ENCODE measurements at places on chromosomes 1 and 21.
A peak's percentile ranks its signal among the peaks of the same experiment; 100 is the strongest.

DNA sequence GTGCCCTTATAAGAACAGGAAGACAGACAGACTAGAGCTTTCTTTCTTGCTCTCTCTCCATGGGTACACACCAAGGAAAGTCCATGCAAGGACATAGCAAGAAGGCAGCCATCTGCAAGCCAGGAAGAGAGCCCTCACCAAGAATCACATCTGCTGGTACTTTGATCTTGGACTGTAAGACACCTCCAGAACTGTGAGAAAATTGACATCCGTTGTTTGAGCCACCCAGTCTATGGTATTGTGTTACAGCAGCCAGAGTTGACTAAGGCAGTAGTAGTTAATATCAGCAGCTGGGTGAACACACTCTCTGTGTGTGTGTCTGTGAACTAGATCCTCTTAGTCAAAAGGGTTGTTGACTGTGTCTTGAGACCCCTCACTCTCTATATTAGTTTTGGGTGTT lies 53.8 kb upstream of the PPP2R5A start:
- DNase-seq: no peak

- DNase-seq: peak; percentile 71
Observed at GRCh38 chr1:15168479-15168878, 14.9 kb downstream of the TMEM51 start.

DNA sequence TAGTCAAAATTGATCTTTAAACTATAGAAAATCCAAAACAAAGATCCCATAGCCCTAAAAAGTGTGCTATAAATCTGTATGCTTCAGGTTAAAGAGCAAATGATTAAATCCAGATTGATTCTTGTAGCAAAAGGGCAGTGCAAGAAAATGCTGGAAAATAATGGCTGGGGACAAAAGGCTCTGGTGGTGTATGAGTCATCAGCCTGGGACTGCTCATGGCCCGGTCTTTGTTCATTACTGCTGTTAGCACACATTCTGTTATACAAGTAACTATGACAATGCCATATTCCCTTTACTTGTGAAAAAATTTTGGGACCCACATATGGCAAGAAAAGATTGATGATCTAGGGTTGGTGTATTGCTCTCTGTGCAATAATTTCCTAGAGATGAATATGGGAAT lies 89.1 kb downstream of the RWDD3 start:
- DNase-seq: peak; percentile 31

DNA sequence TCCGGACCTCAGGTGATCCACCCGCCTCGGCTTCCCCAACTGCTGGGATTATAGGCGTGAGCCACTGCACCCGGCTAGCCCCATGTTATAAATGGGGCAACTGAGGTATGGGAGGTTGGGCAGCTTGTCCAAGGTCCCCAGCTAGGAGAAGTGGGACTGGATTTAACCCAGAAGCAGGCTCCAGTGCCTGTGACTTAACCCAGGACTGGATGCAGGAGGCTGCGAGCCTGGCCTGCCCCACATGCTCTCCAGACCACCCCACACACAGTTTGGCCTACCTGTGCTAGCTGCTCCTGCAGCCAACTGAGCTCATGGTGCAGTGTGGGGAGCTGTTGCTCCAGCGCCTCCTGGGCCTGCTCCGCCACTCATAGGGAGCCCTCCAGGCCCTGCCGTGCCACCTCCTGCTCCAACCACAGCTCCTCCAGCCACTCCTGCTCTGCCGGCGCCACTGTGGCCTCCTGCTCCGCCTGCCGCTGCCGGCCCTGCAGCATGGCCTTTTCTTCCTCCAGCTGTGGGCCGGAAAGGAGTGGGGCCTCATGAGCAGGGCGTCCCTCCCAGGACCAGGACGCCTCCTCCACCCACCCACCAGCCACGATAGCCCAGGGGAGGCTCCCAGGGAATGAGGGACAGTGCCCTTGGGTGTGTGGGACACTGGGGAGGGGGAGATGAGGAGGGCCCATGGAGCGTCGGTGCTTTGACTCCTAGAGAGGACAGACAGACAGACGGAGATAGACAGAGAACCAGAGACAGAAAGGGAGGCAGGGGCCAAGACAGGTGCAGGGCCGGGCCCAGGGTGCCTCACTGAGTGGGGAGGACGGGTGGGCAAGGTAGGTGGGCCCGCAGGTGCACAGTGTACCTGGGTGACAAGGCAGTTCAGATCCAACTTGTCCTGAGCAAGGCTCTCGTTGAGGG lies 12.4 kb upstream of the NBPF1 start:
- no peak for DNase-seq

GRCh38 chr21:41920476-41920875 lies 33.3 kb downstream of the C2CD2 start:
- DNase-seq: no peak

GRCh38 chr1:50156241-50157010 lies 47.7 kb downstream of the ELAVL4 start:
- no peak for DNase-seq

GRCh38 chr1:228097333-228098081 lies 5.6 kb downstream of the C1orf35 start:
- no peak for DNase-seq

GRCh38 chr21:43669828-43670605 lies 10.7 kb downstream of the RRP1B start:
- no peak for DNase-seq

- DNase-seq: no peak
Observed at GRCh38 chr1:87165177-87165576, 163.5 kb upstream of the LMO4 start.

- DNase-seq: no peak
Observed at GRCh38 chr1:2287649-2288048, 59.5 kb downstream of the SKI start.

DNA sequence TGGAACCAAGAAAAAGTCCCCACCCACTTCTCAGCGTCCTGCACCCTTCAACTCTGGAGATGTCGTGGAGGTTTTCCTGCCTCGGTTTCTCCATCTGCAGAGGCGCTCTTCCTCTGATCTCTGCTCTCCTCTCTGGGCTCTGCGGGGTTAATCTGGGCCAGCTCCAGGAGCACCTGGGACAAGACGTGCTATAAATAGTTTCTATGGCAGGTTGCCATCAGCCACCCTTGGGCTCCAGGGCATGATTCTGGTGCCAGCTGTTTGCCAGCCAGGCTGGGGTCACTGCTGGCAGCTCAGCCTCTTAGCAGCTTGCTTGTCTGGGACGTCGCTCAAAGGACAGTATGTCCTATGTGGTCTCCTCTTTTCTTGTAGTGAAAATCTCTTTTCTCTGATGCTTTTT lies 137.1 kb downstream of the ACTL8 start:
- DNase-seq: no peak

DNA sequence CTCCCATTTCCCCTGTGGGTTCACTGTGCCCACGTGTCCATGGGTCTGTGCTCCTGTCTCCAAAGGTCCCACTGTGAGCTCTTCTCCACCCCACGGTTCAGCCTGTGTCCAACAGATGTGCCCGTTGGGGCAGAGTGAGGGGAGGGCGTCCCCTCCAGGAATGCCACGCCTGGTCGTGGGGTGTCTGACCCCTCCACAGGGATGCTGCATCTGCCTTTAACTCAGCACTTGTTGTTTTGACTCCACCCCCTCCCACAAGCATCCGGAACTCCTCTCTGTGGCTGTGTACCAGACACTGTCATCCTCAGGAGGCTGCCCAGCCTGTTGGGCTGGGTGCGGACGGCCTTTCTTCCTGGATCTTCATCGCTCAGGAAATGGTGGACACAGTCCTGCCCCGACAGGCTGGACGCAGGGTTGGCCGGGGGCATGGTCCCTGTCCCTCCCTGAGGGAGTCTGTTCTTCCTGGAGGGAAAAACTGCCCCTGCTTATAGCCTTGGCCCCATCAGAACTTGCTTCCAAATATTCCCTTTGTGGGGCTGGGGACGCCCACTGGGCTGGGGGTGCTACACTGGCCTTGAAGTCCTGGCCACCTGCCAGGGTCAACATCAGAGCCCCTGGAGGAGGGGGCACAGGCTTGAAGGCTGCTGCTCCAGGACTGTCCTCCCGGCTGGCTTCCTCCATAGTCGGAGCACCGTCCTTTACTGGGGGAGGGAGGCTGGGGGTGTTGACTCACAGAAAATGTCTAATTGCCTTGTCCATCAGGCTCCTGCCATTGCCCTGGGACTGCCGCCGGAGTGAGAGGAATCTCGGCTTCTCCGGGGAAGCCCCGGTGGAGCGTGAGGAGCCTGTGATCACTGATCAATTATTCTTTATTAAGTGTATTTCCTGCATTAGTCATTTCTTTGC lies 182.0 kb upstream of the C1orf174 start:
- DNase-seq: no peak

GRCh38 chr1:17780916-17781315 lies 25.8 kb downstream of the ACTL8 start:
- DNase-seq: no peak

DNA sequence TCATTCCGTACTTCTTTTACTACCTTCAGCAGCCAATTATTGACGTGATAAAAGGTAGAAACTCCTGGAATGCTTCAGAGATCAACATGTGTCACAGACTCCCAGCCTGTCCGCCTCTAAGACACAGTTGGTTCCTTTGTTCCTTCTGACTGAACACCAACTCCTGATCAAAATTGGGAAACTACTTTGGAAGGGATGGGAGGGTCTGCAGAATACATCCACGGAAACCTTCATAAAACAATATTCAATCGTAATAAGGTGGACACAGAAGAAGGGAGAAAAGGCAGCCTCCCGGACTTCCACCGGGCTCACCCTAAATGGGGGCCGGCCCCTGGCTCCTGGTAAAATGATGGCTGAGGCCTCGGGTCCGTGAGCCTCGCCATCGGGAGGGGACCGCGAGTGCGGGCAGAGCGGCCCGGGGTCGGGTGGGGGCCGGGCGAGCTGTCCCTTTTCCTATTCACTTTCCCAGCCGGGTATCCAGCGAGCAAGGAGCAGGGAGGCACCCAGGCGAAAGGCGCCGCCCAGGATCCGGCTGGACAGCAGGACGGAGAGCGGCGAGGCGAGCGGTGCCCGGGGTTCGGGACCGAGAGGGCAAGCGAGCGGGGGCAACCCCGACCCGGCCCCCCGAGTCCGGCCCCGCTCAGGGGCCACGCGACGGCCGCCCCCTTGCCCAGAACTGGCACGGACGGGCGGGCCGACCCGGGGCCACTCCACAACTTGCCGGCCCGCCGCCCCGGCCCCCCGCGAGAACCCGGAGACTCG lies 805 bp downstream of the NRIP1 start:
- peak; percentile 46 for DNase-seq

GRCh38 chr1:244974106-244974505 lies 109.8 kb upstream of the HNRNPU start:
- no peak for DNase-seq
